ENCODE measurements at places on chromosomes 6 and 20.

DNA sequence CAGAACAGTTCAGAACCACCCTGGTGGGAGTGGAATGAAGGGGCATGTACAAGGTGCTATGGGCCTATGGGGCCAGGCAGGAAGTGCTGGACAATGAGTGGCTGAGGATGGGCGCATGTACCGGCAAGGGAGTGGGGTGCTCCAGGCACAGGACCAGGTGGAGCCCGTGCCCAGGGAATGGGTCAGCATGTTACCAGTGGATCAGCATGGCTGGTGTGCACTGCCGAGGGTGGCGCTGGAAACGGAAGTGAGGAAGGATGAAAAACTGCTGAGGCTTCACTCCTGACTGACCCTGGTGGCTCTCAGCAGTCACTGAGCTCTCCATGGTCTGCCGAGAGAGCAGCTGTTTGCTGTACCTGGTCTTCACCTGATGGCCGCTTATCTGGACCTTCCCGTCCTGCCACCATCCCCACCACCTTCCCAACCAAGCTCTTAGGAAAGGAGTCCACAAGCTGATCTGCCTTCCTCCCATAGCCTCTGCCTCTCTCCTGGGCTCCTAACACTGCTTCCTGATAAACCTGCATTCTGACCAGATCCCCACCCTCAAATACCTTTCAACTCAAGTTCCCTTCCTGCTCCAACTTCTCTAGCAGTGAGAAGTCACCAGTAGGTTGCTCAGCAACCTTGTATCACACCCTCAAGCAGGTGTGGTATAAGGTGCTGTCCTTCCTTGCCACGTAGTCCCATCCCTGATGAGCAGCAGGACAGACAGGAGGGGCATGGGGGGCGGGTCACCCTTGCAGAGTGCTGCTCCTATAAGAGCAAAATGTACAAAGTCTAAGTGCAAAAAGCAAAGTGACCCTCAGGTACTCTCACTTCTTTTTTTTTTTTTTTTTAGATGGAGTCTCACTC, 7.1 kb downstream of the UQCC2 start:
- DNase-seq: no peak

DNA sequence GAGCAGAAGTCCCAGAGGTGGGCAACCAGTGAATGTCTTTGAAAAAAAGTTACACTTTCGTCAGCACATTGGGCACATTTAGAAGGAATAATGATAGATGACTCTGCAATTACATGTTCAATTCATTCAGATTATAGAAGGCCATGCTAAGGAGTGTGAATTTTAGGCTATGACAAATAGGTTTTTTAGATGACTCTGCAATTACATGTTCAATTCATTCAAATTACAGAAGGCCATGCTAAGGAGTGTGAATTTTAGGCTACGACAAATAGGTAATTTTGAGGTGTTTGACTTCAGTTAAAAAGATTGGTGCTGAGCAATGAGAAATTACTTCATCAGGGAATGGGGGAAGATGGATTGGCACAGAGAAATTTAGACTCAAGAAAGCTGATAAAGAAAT, 744.9 kb upstream of the MMS22L start:
- DNase-seq: no peak

DNA sequence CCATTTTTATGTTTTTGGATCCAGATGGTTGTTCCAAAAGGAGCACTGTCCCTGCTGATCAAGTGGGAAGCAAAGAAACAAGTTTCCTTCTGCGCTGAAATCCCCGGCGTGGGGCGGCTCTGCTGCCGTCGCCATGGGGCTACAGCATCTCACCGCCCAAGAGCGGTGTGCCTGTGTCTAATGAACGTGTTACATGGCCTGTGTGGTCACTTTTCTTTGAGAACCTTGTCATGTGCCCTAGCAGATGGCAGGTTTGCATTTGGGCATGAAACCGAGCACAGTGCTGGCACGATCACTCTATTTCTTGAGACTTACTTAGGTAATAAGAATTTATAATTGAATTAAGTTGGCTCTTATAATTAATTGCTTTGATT, 51.9 kb downstream of the ZDHHC14 start:
- no peak for DNase-seq

GRCh38 chr6:19309661-19310060, 527.5 kb upstream of the ID4 start:
- DNase-seq: no peak

DNA sequence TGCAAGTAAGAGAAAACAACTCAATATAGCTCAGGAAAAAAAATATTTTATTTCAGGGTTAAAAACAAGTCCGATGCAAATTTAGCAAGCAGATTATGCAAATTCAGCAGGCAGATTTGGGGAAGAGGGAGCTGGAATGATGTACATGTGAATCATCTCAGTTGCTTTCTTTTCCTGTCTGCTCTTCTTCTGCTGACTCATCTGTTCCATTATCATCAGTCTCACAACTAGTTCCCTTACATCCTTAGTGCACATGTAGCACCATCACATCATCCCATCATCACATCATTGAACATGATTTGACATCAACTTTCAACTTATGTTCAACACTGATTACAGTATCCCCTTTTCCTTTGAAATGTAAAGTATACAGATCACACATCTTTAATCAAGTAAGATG, 11.5 kb upstream of the DEFB113 start:
- DNase-seq: peak; percentile 54

GRCh38 chr20:24806705-24807676, 142.1 kb upstream of the CST7 start:
- DNase-seq: no peak

GRCh38 chr20:8128291-8129060, 3.6 kb upstream of the PLCB1 start:
- DNase-seq: no peak

- peak; percentile 87 for DNase-seq
These were observed 52.8 kb downstream of the MRPL14 start for GRCh38 chr6:44074439-44074812.

DNA sequence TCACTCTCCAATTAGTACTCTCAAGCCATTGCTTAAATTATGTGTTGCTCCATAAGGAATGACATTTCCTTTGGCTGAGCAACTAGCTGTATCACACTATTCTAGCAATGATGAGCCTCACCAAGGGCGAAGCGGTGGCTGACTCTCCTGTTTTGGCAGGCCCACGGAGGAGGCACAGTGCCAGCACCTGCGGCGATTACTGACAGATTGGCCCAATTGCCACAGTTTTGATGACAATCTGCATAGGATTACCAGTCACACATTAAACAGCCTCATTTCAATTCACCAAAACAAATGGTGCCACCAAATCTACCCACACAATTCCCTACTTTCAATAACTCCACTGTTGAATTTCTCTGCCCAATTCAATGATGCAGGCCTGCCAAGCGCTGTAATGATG, 286.9 kb downstream of the PTPRK start:
- no peak for DNase-seq

- DNase-seq: peak; percentile 90
These were observed 2.8 kb upstream of the GINM1 start for GRCh38 chr6:149563203-149563927.

DNA sequence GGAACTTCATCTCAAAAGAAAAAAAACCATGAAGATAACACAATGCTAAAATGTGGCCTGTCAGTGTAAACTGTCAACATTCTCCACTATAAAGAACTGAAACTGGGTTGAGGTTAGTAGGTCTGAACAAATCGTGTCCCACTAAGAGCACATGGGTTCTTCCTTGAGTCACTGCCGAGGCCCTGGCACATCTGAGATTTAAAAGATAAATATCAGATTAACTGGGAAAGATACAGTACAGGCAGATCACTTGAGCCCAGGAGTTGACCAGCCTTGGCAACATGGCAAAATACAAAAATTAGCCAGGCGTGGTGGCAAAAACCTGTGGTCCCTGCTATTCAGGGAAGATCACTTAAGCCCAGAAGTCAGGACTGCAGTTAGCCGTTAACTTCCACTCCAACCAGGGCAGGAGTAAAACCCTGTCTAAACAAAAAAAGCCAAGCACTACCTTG, 5.6 kb downstream of the EEF1A1 start:
- peak; percentile 46 for DNase-seq

- DNase-seq: no peak
These were observed 125.1 kb downstream of the BFSP1 start for GRCh38 chr20:17406051-17406590.

DNA sequence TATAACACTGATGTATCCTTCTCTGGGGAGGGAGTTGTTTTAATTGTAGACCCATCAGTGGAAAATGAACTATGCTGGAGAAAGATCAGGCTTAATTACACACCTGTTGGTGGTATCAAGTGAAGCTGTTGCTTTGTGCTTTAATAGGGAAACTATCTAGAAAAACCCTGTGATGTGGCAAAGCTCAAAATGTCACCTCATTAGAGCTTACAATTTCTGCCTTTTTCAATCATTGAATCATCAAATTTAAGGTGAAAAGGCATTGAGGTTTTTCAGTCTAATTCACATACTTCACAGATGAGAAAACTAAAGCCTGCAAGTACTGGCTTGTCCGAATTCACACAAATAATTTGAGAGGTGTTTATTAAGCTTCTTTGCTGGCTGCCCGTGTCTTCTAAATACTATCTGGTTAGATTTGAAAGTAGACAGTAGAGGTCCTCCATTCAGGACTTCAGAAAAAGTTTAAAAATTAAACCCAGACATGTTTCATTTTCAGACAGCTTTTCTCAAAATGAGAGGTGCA, 143.3 kb upstream of the MAP3K7 start:
- no peak for DNase-seq

DNA sequence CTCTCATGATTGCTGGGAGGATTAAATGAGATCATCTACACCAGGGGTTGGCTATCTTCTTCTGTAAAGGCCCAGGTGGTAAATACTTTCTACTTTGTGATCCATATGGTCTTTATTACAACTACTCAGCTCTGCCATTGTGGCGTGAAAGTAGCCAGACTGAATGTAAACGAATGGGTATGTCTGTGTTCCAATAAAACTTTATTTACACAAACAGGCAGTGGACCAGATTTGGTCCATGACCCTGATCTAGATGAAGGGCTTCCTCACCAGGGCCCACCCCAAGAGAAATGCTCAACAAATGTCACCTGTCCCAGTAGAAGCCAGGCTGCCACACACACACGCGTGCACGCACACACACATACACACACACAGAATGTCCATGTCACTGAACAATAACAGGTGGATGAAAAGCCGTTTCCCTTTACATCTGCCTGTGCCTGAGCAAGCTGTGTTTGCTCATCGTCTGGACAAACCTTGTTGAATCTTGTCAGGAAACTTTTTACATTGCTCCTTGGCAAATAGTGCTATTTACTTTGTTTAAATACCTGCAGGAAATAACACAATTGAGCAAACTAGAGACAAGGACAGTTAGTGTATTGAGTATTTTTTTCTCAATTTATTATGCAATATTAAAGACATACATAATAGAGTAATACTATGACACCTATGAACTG, 114.3 kb downstream of the EYA2 start:
- no peak for DNase-seq

DNA sequence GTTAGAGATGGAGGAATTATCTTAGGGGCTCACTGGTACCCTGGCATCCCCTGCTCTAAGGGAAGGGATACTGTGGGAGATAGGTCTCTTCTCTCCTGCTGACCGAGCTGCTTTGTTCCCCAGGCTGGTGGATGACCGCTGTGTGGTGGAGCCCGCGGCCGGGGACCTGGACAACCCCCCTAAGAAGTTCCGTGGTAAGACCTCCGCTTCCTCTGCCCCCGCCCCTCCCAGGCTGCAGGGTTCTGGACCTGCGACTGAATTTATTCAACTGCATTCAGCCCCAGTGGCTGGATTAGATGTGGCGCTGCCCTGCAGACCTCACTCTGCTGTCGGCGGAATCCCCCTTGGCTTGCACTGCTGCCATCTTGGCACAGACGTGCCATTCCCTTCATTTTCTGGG, 19.2 kb downstream of the ITPR3 start:
- DNase-seq: no peak

- DNase-seq: no peak
These were observed 40.1 kb downstream of the HECA start for GRCh38 chr6:139174961-139175360.

GRCh38 chr6:74585753-74586152, 620.1 kb downstream of the COL12A1 start:
- DNase-seq: peak; percentile 74

- peak; percentile 47 for DNase-seq
These were observed 1.1 kb downstream of the L3MBTL3 start for GRCh38 chr6:130019326-130020072.

- DNase-seq: no peak
These were observed 150.3 kb downstream of the AKAP7 start for GRCh38 chr6:131285548-131285947.

GRCh38 chr20:37534401-37535157, 6.9 kb upstream of the BLCAP start:
- DNase-seq: peak; percentile 76

DNA sequence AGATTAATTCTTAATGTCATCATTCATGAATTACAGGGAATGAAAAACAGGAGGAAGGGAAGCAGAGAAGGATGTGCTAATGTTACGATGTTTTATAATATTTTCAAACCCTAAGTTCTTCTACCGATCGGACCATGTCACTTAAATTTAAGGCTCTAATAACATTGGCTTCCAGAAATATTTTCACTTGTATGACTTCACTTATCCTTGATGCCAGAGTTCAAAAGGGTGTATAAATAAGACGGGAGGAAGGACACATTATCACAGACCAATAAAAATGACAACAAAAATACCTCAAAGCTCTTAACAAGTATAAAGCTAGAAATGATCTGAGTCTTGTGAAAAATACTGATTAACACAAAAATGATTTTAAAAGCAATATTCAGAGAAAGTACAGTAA, 370.4 kb upstream of the CITED2 start:
- DNase-seq: no peak

- peak; percentile 17 for DNase-seq
These were observed 444.4 kb downstream of the HDGFL1 start for GRCh38 chr6:23013776-23014175.

- no peak for DNase-seq
These were observed 28.9 kb downstream of the RMND1 start for GRCh38 chr6:151422981-151423380.
